ENCODE measurements at places on chromosomes 5 and 9.
A peak's percentile ranks its signal among the peaks of the same experiment; 100 is the strongest.

DNA sequence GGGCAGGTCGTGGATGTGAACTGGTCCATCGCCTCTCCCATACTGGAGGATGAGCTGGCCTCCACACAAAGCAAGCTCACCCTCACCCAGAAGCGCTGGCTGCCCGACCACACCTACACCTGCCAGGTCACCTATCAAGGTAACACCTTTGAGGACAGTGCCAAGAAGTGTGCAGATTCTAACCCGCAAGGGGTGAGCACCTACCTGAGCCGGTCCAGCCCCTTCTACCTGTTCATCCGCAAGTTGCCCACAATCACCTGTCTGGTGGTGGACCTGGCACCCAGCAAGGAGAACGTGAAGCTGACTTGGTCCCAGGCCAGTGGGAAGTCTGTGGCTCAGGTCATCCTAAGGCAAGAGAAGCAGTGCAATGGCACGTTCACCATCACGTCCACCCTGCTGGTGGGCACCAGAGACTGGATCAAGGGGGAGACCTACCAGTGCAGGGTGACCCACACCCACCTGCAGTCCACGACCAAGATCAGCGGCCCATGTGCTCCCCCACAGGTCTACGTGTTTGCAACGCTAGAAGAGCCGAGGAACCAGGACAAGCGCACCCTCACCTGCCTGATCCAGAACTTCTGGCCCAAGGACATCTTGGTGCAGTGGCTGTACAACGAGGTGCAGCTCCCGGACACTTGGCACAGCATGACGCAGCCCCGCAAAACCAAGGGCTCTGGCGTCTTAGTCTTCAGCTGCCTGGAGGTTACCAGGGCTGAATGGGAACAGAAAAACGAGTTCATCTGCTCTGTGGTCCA is 71.3 kb downstream of the INSL6 start:
- DNase-seq, result no peak

- DNase-seq, result peak; percentile 84
Measured at GRCh38 chr5:36875790-36876298, 725 bp upstream of the NIPBL start.

DNA sequence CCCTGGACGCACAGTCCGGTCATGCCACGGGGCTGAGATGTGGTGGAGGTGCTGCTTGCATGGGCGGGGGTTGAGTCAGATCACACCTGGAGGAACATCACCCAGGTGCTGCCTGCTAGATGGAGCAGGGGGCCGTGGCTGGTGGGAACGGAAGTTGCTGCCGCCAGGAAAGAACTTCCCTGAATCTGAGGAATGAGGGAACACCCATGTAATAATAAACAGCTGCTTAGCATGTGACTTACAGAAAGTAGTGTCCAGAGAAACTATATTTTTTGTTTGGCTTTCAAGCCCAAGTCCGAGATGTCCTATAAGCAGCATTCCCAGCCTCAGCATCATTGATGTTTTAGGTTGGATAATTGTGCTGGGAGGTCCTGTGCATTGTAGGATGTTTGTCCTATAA is 27.1 kb upstream of the FAM240B start:
- no peak for DNase-seq

- no peak for DNase-seq
Measured at GRCh38 chr5:77117161-77117560, 30.1 kb upstream of the ZBED3 start.

DNA sequence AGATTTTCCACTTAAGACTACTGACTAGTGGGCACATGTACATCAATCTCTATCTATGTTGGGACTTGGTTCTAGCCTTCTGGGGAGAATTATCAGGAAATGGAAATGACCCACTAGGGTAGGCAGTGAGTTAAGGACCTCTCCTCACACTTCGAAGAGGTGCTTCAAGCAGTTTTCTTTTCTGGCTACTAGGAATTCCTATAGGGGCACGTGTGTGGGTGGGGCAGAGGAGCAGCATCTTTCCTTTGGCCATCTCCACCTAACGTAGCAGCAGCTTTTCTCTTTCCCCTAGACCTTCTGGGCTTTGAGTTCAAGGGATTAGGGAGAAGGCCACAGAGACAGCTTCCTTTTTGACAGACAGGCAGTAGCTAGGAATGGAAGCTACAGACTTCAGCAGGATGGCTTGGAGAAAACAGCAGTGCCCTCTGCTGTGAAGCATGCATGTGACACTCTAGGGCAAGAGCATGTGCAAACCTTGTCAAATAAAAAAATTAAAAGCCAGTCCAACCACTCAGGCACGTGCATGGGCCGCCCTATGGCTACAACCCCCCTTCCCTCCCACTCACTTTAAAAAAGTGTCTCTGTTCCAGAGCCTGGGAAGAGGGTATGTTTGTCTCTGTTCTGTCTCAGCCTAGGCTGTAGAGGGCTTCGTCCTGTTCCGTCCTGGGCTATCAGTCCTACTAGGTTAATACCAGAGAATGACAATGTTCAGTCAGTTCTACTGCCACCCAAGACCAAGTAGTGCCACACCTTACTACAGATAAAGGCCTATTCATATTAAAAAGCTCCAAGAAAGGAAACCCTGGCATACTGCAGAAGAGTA is 8.7 kb upstream of the GFRA3 start:
- peak; percentile 87 for DNase-seq

GRCh38 chr5:36055984-36056383 is 10.7 kb downstream of the UGT3A2 start:
- DNase-seq, result no peak

GRCh38 chr5:151476016-151476415 is 28.6 kb downstream of the SLC36A1 start:
- DNase-seq, result no peak

- DNase-seq, result peak; percentile 74
Measured at GRCh38 chr9:93464876-93465275, 11.5 kb upstream of the FAM120AOS start.

DNA sequence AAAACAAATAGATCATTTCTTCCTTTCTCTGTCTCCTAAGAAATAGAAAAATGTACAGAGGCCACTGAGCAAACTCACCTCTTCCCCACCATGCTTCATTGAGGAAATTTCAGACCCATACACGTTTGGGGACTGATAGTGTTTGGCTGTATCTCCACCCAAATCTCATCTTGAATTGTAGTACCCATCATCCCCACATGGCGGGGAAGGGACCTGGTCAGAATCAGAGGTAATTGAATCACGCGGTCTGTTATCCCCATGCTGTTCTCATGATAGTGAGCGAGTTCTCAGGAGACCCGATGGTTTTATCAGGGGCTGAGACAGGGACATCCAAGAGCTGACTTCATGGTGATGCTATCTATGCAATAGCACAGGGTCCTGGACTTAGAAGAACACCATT is 1655.8 kb downstream of the MAT2B start:
- no peak for DNase-seq

DNA sequence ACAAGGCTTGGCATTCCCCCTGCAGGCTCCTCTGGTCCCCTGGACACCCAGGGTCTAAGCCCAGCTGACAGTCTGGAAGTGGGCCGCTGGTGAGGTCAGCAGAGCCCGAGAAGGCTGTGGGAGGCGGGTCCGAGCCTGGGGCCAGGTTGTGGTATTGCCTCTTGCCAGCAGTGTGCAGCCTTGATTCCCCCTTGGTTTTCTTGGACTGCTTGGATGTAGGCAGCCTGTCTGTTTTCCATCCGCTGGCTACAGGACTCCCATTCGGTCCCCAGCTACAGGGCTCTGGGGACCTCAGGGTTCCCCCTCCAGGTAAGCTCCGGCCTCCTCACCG is 1.6 kb downstream of the AIF1L start:
- no peak for DNase-seq

DNA sequence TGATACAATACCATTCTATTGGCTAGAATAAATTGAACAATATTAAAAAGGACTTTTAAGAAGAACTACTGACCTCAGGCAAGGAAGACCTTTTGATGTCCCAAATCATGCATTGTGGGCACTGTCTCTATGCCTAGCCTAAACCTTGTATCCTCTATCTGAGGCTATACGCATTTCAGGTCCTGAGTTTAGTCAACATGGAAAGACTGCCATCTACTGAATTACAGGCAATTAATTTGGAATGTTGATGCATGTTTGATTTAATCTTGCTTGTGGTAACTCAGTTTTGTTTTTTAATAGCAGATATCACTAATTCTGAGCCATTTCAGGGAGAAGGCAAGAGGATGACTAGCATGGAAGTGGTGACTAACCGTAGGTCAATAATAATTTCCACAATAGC is 585.3 kb upstream of the CCNG1 start:
- DNase-seq, result no peak

- no peak for DNase-seq
Measured at GRCh38 chr5:1056611-1057484, 48.2 kb downstream of the NKD2 start.

DNA sequence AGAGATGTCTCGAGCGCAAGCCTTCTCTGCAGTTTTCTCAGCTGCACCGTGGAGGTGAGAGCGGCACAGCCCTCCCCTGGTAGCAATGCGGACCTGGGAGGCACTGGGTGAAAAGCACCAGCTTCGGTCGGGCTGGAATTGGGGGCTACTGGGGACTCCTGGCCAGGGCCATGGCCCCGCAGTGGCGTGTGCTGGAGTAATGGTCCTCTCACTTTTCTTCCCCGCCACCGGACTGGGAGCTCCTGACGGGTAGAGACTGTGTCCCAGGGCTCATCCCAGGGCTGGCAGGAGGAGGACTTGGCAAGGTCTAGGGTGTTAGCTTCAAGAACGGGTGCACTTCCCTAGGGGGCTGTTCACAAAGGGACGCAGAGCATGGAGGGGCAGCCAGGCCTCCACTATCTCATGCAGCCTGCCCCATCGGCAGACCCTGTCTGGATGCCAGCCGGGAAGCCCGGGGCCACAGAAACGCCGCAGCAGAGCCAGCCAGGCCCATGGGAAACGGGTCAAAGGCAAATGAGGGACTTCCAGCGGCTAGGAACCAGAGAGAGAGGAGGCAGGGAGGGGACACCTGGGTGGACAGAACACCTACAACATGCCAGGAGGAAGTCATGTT is 92.6 kb upstream of the MVB12B start:
- DNase-seq, result no peak

- no peak for DNase-seq
Measured at GRCh38 chr9:89496645-89497256, 1.2 kb downstream of the SEMA4D start.

- peak; percentile 73 for DNase-seq
Measured at GRCh38 chr5:95631991-95632675, 12.2 kb downstream of the GPR150 start.

DNA sequence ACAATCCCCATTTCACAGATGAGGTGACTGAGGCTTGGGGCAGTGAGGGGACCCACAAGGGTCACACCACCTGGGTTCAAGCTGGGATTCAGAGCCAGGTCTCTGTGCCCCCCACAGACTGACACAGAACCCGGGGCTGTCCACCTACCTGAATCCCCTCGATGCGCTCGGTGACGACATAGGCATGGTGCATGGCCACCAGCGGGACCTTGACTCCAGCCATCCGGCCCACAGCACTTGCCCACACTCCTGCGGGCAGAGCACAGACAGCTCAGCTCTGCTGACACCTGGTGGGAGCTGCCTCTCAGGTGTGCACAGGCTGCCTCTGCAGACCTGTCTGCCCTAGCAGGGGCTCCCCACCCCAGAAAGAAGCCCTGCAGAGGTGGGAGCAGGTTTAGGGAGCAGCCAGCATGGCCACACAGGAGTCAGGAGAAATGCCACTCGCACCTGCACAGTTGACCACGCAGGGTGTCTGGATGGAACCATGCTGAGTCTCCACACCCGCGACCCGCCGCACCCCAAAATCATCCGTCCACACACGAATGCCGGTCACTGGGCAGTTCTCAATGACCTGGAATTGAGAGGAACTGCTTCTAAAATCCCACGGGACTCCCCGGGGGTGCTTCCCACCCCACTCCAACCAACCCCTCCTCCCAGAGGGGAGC is 8.4 kb downstream of the SARDH start:
- DNase-seq, result no peak

DNA sequence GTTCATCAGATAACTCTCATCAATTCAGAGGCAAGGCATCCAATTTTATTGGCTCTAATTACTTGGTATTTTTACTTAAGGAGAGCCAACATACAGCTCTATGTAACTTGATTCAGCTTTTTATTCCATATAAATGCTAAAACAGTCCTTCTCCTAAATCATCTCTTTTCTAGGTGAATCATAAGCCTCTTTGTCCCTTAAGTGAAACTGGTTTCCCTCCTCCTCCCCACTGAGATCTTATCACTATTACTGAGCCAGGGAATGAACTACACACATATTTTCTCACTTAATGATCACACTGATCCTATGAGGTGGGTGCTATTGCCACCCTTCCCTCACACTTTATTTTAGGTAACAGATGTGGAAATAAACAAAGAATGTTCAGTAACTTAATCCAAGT is 1143.8 kb downstream of the MAT2B start:
- no peak for DNase-seq

GRCh38 chr5:10768328-10768899 is 7.4 kb upstream of the DAP start:
- no peak for DNase-seq

DNA sequence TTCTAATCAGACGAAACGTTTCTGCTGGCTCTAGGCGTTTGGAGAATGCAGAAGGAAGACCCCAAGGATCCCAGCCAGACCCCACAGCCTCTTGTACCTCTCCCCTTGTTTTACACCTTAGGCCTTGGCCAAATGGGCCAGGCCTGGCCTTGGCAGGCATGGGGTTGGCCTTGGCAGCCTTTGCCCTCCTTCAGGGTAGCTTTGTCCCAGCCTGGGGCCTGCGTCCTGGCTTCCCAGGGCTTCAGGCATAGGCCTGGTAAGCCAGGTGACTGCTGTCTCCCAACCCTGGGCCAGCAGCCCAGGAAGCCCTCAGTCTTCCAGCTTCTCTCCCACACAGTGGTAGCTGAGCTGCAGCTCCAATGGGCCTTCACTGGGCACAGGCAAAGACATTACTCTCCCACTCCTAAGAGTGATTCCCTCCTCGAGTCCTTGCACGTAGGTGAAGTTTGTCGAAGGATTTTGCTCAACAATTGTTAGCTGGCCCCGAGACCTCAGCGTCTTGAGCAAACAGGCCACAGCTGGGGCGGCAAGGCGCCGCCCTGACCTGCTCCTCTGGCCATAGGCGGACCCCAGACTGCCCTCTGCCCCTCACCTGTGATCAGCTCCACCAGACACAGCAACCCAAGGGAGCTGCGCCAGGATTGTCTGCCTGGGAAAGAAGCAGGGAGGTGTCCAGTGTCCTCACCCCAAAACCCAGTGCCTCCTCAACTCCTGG is 1.1 kb upstream of the PITX1 start:
- no peak for DNase-seq

GRCh38 chr5:102832445-102832844 is 77.3 kb downstream of the PAM start:
- DNase-seq, result peak; percentile 38

- DNase-seq, result peak; percentile 84
Measured at GRCh38 chr5:154072414-154073171, 33.8 kb downstream of the MFAP3 start.

- peak; percentile 53 for DNase-seq
Measured at GRCh38 chr5:102561894-102562760, 63.3 kb upstream of the SLCO6A1 start.

DNA sequence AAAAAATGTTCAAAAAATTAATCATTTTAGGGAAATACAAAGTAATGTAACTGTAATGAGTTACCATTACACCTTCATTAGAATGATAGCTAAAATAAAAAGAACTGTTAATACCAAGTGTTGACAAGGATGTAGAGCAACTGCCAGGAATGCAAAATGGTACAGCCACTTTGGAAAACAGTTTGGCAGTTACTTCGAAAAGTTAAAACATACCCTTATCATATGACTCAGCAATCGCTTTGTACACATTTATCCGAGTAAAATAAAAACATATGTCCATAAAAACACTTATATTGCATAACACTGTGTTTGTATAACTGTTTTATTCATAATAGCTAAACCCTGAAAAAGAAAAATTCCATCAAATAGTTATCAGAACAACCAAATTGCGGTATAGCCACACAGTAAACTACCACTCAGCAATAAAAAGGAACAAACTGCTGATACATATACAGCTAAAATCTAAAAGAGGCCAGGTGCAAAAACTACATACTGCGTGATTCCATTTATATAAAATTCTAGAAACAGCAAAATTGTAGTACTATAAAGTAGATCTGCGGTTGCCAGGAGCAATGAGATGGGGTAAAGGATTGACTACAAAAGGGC is 61.7 kb downstream of the RFX3 start:
- DNase-seq, result no peak
